Stimulated activated CD8-positive, alpha-beta memory T cell treated with anti-CD3 and anti-CD28 coated beads, Interleukin-4, amount 100 ng/mL, for 1 hour (primary cell): ENCODE measurements at places on chromosomes 1 and 21.

DNA sequence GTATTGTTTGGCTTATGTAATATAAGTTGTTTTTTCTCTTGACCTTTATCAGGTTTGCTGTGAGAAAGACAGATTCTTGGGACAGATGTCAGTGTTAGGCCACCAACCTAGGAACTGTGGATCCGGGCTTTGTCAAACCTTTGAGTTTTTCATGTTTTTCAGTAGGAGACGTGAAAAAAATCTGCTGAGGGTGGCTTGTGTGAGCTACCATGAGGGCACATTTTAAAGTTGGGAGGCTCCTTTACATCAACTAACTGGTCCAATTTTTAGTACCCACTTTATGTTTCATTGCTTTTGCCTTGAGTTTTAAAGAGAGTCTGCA is 801 bp downstream of the RPS6KC1 start:
- no peak for DNase-seq

- DNase-seq: no peak
These were observed 382.5 kb downstream of the PLPP3 start for GRCh38 chr1:56196839-56197238.

DNA sequence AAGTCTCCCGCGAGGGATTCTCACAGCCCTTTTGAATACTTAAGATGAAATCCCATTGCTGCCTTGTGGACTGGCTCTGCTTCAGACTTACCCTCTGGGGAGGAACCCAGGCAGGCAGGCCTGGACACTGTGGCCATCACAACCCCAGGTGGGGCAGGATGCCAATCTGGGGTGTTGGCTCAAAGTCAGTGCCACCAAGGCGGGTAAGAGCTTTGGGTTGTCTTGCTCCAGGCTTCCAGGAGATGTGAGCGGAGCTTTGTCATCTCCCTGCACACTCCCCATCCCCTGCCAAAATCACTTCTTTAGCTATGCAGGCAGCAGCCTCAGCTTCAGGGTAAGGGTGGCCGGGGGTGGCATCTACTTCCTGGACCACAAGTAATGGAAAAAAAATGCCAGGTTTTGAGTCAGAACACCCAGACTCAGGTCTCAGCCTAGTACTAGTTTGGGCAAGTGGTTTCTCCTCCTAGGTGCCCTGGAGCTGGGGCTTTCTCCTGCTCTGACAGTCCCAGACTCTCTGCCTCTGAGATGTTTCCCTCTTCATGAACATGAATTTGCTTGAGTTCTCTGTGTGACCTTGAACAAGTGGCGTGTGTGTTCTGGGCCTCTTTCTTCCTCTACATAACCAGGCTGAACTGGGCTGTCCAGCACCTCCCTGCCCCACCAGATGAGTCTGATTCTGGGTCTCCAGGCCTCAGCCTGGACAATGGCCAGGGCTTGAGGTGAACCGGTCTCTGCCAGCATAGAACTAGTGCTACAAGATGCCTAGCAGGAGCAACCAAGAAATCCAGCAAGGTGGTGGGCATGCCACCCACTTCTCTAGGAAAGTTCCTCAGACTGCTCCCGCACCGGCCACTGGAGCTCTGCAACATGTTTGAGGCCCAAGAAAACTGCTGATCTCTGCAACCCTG is 65.4 kb downstream of the VWA5B1 start:
- no peak for DNase-seq

DNA sequence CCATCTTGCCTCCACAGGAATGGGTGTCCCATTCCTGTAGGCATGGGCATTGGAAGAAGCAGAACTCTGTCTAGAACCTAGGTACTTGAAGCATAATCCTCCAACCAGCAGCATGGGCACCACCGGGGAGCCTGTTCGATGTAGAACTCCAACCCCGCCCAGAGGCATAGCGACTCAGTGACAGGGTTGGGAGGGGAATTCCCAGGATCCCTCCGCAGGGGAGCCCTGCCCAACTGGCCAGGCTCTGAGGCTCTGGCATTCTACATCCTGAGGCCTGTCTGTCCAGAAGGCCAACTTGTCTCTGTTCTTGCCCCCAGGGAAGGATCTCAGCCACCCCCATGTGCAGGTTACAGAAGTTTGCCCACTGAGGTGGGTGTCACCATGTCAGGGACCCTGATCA is 38.2 kb downstream of the CACNA1S start:
- no peak for DNase-seq

DNA sequence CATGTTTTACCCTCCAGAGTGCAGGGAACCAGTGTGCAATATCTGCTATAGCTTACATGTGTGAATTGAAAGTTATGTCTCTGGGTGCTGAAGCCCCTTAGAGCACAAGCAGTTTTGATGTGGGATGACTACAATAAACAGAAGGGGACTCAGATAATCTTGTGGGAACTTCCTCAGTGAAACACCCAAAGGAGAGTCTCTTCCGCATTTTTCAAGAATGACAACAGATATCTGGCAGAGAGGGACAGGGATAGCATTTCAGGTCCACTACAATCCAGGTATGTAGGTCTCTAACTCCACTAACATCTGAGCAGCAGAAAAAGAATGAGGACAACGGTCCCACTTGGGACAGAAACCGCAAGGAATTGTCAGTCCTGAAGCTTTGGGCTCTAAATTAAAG is 67.6 kb upstream of the PDE4B start:
- no peak for DNase-seq

GRCh38 chr1:162564762-162565218 is 3.3 kb downstream of the UAP1 start:
- DNase-seq: no peak

GRCh38 chr1:231642618-231643017 is 16.0 kb downstream of the DISC1 start:
- DNase-seq: no peak

GRCh38 chr1:78469576-78469975 is 21.2 kb upstream of the PTGFR start:
- DNase-seq: no peak

- DNase-seq: no peak
These were observed 54.3 kb upstream of the TARBP1 start for GRCh38 chr1:234533034-234533891.

DNA sequence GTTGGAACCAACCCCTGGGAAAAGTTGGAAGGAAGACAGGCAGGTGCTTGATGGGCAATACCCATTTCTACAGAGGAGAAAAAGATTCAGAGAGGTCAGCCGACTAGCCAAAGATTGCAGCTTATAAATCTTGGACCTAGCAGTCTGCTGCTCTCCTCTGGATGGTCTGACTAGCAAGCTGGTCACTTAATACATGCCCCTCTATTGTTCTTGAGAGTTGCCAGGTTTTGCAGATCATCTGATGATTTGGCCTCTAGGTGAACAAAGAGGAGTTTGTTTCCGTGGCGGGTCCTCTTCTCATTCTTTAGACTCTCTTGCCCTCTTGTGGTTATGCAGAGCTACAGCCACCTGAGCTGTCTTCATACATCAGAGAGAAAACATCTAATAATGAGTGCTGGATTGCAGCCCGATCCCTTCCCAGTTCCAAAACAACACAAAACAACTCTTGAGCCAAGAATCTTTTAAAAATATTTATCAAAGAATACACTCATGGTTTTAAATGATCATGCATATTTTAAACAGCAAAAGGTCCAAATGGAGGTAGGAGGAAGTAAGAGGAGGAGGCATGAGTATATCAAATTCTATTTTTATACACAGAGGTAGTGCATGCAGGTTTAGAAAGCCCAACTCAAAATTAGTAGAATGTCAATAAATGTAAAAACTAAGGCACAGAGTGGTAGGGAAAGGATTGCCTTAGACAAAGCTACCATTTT is 115.7 kb downstream of the SLC30A10 start:
- no peak for DNase-seq
